ENCODE measurements at places on chromosomes 6 and 20.

DNA sequence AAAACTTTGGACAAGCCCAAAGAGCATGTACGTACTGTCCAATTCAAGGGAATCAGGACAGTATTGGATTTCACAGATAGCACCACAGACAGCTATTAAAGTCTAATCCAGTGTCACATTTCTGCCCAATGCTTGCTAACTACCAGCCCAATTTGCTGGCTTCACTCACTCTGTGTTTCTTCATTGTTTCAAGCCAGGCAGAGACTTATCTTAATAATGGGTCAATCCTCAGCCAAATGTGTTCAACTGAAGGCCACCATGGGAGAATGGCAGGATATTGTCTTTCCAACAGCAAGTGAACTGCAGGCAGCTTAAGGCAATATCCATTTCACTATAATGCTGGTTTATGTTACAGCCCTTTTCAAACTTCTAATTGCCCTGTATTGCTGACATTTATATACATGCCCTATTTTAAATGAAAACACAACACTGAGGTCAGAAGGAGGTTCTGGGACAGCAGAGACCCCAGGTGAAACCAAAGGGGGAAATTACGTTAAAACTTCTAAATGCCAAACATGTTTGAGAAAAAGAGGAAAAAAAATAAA is 142.1 kb upstream of the RSPO3 start:
- no peak for DNase-seq

- no peak for DNase-seq
Measured at GRCh38 chr20:62618611-62619529, 23.4 kb upstream of the SLCO4A1 start.

DNA sequence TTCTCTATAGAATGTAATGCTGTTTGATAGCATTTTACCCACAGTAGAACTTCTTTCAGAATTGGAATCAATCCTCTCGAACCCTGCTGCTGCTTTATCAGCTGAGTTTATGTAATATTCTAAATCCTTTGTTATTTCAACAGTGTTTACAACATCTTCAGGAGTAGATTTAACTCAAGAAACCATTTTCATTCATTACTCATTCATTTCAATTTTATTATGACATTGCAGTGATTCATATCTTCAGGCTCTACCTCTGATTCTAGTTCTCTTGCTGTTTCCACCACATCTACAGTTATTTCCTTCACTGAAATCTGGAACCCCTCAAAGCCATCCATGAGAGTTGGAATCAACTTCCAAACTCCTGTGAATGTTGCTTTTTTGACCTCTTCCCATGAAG is 93.7 kb downstream of the ZFAND3 start:
- no peak for DNase-seq

- DNase-seq = no peak
Measured at GRCh38 chr6:35492974-35493284, 4.0 kb downstream of the TEAD3 start.

DNA sequence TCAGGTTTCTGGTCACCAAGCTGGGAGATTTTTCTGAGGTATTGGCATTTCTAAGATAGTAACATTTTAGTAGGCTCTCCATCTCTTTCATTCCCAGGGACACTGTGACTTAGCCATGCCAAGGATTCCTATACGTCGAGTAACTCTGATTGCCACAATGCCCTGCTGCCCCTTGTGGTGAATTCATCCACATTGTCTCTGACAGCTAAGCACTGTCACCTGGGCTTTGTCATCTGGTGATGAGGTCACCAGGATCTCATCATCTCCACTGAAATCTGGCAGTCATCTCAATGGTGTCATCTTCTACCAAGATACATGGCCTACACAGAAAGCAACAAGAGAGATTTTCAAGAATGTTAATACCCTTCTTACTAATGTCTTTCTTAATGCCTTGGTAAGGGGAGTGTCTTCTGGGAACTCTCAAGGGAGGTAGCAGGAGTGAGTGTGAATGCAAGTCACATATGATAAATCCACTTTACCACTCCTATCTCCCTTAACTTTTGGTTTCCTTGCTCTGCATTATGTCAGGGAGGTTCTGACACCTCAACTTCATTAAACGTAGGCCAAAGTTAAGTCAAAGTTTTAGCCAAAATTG is 246.7 kb downstream of the CD109 start:
- DNase-seq = no peak

DNA sequence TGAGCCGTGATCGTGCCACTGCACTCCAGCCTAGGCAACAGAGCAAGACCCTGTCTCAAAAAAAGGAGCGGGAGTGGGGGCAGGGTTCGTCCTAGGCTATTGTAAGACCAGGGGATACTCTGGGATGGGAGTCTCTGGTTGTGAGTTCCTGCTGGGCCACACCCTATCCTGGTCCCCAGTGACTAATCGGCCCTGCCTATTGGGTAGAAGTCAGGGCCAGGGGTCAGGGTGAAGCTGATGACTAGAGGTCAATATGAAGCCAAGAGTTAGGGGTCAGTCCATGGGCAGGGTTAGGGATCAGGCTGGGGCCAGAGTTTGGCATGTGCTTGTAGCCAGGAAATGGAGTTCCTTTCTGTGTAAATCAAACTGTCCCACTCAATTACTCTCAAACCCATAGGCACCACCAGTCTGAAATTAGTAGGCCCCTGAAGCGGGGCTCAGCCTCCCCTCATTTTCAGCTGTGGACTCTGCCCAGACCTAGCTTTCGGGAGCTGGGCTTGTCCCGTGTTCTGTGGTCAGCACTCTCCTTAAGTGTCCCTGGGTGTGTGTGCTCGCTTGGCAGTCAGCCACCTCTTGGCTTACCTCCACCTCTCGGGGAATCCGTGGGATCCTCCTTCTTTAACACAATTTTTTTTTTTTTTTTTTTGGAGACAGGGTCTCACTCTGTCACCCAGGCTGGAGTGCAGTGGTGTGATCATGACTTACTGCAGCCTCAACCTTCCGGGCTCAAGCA is 1.8 kb downstream of the HSPA12B start:
- DNase-seq = no peak

DNA sequence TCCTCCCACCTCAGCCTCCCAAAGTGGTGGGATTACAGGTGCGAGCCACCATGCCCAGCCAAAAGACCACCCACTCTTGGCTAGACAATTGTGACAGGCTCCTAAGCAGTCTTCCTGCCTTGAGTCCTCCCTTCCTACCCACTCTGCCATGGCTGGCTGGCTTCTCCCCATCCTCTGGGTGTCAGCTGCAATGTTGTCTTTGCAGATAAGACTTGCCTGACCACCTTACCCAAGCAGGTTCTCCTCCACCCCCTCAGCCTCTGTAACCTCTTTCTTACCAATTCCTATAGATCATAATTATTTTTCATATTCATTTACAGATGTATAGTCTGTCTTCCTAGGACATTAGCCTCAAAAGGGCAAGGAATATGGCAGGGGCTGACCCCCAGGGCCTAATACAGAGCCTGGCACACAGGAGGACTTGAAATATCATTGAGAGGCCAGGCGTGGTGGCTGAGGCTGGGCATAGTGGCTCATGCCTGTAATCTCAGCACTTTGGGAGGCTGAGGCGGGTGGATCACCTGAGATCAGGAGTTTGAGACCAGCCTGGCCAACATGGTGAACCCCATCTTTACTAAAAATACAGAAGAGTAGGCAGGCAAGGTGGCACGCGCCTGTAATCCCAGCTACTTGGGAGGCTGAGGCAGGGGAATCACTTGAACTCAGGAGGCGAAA is 28.7 kb upstream of the SPAG4 start:
- no peak for DNase-seq

DNA sequence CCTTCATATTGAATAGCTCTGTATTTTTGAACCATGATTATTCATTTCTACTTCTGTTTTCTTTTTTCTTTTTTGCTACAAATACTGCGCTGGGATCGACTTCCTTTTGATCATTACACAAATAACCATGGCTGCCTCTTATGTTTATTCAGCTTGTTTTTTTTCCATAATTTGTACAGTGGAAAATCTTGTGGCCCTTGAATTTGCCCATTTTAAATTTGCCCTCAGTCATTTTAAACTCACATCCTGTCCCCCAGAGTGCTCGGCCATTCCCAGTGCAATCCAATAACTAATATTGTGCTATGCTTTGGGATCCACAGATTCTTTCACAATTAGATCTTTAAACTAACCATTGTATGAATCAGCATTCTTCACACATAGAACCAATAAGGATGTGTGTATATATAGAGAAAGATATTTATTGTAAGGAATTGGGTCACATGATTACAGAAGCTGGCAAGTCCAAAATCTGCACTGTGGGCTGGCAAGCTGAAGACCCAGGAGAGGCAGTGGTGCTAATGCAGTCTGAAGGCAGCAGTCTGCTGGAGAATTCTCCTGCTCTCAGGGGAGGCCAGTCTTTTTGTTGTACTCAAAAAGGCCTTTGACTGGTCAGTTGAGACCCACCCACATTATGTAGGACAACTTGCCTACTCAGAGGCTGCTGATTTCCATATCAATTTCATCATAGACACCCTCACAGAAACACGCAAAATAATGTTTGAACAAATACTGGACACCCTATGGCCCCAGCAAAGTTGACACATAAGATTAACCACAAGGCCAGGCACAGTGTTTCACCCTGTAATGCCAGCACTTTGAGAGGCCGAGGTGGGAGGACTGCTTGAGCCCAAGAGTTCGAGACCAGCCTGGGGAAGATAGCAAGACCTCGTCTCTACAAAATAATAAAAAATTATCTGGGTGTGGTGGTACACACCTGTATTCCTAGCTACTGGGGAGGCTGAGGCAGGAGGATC is 147.1 kb downstream of the MTHFD1L start:
- no peak for DNase-seq

GRCh38 chr6:45635284-45635867 is 257.6 kb upstream of the SUPT3H start:
- DNase-seq = no peak

DNA sequence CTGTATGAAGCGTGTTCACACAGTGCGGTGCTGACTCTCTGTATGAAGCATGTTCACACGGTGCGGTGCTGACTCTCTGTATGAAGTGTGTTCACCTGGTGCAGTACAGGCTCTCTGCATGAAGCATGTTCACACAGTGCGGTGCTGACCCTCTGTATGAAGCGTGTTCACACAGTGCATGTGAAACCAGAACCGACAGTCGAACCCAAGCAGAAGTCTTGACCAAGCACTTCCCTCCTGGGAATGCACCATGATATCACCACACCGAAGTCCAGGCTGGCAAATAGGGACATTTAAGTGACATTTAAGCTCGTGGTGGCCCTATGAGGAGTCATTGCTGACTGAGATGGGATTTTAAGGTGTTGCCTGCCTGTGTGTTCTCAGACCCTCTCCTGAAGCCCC is 11.3 kb upstream of the SERPINB1 start:
- no peak for DNase-seq

DNA sequence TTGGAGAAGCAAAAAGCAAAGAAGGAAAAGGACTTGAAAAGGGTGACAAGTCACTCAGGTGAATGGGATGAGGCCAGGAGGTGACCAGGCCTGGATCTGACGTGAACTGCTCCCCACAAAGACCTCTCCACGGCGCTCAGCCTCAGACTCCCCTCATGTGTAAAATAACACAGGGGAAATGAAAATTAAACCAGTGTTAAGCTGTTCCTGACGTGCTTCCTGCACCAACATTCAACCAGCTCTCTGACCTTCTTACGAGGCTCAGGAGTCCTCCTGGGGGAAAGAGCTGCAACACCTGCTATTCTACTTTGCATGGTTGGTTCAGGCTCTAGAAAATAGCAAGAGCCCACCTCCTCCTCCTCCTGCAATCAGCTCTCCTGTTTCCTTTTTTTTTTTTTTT is 256.7 kb downstream of the ATXN1 start:
- no peak for DNase-seq

GRCh38 chr6:70112716-70113115 is 190.2 kb downstream of the COL9A1 start:
- DNase-seq = no peak

DNA sequence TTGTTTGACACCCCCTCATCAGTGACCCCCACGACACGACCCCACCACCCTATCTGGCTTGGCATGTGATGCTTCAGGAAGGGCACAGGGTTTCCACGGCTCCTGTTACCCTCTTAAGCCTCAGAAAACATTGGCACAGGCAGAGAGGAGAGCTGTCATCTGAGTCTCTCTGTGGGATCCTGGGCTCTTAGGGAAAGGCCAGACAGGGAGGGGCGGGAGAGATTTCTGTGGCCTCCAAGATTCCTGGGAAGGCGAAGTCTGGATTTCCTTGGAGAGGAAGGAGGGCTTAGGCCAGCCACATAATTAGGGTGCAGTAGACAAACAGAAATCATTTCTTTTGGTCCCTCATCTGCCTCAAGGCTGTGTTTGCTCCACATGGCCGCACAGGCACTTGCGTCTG is 191.6 kb upstream of the SNX9 start:
- no peak for DNase-seq

- DNase-seq = no peak
Measured at GRCh38 chr6:10730254-10730653, 7.4 kb downstream of the TMEM14C start.

DNA sequence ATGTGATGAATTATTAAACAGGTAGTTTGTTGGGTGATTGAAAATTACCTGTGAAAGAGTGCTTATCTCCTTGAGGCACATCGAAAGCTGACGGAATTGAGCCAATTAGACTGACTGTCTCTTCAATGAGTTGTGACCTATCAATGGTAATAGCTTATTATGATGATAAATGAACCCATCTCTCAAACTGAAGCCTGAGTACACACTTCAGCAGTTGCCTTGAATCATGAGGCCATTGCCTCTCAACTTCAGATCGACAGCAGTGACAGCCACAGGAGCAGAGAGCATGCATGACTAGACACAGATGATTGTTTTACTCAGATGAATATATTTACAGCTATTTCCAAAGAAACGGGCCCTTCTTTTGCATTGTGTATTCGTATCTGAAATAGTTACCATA is 323.9 kb downstream of the LAMA2 start:
- no peak for DNase-seq

- no peak for DNase-seq
Measured at GRCh38 chr6:158071121-158072082, 89.7 kb downstream of the SYNJ2 start.
